ENCODE measurements at places on chromosomes 3 and 15.

GRCh38 chr3:162719684-162720341 lies 1223.2 kb downstream of the OTOL1 start:
- DNase-seq, result no peak

- DNase-seq, result no peak
These were observed 368.7 kb upstream of the PROK2 start for GRCh38 chr3:72153477-72154314.

GRCh38 chr3:177281292-177282118 lies 84.2 kb upstream of the TBL1XR1 start:
- no peak for DNase-seq

- DNase-seq, result no peak
These were observed 71.8 kb downstream of the THSD4 start for GRCh38 chr15:71187078-71187477.

DNA sequence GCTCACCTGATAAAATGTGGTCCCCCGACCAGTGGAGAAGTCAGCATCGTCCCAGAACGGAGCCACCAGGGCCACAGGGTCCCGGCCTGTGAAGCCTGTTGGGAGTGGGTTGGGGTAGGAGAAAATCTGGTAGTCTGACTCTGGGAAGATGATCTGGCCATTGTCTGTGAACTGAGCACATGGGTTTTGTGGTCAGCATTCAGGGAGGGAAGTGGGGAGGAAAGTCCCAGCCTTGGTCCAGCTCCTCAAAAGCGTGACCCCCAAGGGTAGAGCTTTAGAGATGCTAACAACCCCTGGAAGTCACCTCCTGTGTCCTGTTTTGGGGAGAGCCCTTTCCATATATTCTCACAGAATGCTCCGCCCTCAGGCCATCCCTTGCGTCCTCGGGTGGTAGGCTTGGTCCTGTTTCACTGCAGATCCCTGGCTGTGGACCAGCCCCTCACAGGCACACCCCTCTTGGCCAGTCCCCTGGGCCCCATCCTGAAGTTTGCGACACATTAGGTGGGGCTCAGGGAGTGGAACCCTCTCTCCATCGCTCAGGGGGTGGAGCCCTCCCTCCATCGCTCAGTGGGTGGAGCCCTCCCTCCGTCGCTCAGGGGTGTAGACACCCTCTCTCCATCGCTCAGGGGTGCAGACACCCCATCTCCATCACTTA lies 40.0 kb downstream of the MUC4 start:
- no peak for DNase-seq

DNA sequence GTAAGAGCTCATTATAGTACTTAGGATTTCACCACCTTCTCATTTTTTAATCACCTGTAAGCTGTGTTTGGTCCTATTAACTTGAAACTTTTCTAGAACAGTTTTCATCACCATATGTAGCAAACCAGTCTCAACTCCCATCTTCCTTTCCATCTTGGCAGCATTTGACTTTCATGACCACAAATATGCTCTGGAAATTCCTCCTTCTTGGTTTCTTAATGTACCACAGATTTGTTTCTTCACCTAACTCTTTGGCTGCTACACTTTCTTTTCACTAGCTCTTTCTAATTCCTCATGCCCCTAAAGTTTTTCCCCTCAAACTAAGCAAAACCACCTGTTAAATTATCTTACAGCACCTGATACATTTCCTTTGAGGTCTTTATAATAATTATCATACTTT lies 13.2 kb upstream of the NMB start:
- DNase-seq, result no peak

- DNase-seq, result no peak
These were observed 701.2 kb downstream of the NLGN1 start for GRCh38 chr3:174098746-174099145.

Data from HuH-7 (cell line).